ENCODE measurements at places on chromosomes 12 and 14.

GRCh38 chr14:51441001-51441400 lies 201.0 kb downstream of the TMX1 start:
- DNase-seq: no peak

- no peak for DNase-seq
These were observed 463.3 kb upstream of the FOXG1 start for GRCh38 chr14:28303248-28303647.

DNA sequence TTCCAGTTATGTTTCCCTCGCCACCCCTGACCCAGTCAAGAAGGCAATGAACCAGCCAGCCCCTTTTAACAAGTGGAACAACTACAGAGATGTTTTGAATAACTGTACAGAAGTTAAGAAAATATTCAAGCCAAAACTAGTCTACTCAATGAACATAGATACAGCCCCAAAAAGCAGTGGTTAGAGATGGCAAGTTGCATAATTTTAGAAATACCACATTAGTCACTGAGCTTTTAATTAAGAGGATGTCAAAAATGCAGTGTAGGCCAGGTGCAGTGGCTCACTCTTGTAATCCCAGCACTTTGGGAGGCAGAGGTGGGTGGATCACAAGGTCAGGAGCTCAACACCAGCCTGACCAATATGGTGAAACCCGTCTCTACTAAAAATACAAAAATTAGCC lies 27.2 kb downstream of the PROX2 start:
- no peak for DNase-seq

DNA sequence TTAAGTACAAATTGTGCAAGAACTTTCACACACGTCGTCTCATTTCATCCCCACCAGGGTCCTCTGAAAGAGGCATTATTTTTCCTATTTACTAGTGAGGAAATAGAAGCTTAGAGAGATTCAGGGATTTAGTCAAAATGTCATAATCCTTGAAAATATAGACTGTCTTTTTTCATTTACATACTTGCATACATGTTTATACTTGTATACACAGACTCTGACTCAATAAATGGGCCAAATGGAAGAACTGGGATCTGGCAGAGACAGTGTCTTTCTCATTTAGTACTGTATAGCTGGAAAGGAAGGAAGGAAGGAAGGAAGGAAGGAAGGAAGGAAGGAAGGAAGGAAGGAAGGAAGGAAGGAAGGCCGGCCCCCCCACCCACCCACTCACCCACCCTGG lies 357.7 kb upstream of the SOX5 start:
- no peak for DNase-seq

GRCh38 chr14:32472512-32473463 lies 143.7 kb downstream of the AKAP6 start:
- peak; percentile 67 for DNase-seq

GRCh38 chr12:7637615-7638014 lies 28.1 kb downstream of the APOBEC1 start:
- no peak for DNase-seq

GRCh38 chr12:75634244-75635222 lies 123.1 kb upstream of the KRR1 start:
- no peak for DNase-seq

DNA sequence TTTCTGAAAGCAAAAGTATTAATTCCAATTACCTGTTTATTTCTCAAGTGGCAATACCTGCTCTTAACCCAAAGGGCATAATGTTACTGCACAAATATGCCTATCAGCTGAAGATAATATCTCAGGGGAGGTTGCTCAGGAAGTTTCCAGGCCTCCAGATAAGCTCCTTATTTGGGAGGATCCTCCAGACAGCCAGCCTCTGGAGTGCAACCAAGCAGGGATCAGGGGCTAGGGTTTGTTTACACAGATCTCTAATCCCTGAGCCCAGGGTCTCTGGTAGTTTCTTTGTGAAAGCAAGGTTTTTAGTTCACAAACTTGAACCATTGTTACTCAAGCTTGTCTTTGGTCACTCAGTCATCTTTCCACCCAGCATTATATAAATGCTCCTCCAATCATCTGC lies 124.4 kb downstream of the SLC38A4 start:
- no peak for DNase-seq

- peak; percentile 67 for DNase-seq
These were observed 138.9 kb downstream of the HMGA2 start for GRCh38 chr12:65962921-65963861.

- DNase-seq: no peak
These were observed 69.2 kb downstream of the RASSF3 start for GRCh38 chr12:64679487-64680001.

GRCh38 chr14:57833323-57833722 lies 32.6 kb downstream of the SLC35F4 start:
- DNase-seq: no peak

GRCh38 chr14:58151133-58152013 lies 640 bp downstream of the ARMH4 start:
- peak; percentile 85 for DNase-seq

DNA sequence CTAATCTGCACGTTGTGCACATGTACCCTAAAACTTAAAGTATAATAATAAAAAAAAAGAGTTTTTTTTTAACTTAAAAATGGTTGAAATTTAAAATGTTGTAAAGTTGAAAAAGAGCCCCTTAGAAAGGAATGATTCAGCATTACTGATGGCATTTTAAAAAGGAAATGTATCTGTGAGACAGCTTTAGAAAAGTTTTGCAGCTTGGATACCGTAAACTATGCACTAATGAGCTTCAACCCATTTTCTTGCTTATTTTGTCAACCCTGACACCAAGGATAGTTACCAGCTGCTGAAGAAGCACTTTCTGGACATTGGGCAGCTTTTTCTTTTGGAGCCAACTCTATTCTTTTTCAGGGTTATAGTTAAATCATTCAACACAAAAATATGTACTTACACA lies 4.3 kb downstream of the BICD1 start:
- no peak for DNase-seq

- DNase-seq: no peak
These were observed 7.7 kb upstream of the IQSEC3 start for GRCh38 chr12:58832-59231.

- no peak for DNase-seq
These were observed 73.3 kb downstream of the CEP128 start for GRCh38 chr14:80868260-80868659.

- no peak for DNase-seq
These were observed 105.4 kb downstream of the NCOR2 start for GRCh38 chr12:124461851-124462623.

GRCh38 chr14:24064856-24065255 lies 6.5 kb upstream of the CPNE6 start:
- no peak for DNase-seq

DNA sequence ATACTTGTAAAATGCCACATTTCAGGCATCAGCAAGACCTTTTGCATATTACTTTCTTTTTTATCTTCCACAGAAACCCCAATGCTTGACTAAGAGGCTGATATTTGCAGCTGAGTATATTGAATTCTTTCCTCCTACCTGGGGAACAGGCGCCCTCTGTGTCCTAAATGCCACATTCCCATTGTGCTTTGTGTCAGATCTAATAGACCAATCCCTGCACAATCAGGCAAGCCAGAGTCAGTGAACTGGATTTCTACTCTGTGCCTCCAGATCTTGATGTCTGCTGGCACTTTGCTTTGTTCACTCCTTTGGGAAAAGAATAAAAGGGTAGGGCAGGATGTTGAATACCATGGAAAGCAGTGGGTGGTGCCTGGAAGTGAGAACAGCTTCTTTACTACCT lies 22.4 kb upstream of the TAS2R42 start:
- DNase-seq: peak; percentile 84

GRCh38 chr14:85463512-85463911 lies 66.4 kb upstream of the FLRT2 start:
- no peak for DNase-seq

GRCh38 chr14:34966413-34966812 lies 16.4 kb upstream of the SRP54 start:
- DNase-seq: no peak

GRCh38 chr12:75483431-75483830 lies 2.9 kb downstream of the GLIPR1 start:
- no peak for DNase-seq

DNA sequence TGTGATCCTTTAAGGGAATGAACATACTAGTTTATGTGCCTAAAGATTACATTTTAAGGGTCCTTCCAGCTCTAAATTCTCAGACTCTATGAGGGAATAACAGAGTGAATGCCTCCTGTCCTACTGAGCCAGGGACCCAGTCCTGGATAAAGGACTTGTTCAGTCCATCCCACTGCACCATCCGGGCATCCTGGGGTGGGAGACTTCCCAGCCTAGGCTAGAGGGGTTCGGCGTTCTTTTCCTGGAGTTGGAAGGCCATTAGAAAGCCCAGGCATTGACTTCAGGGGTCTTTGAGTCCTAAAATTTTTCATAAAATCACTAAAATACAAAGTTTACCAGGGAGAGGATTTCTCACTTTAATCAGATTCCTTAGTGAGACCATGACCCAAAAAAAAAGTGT lies 127.9 kb upstream of the FKBP4 start:
- DNase-seq: no peak

GRCh38 chr12:14249368-14249767 lies 116.1 kb upstream of the ATF7IP start:
- DNase-seq: peak; percentile 54

GRCh38 chr14:91219517-91220389 lies 24.8 kb downstream of the GPR68 start:
- DNase-seq: no peak

DNA sequence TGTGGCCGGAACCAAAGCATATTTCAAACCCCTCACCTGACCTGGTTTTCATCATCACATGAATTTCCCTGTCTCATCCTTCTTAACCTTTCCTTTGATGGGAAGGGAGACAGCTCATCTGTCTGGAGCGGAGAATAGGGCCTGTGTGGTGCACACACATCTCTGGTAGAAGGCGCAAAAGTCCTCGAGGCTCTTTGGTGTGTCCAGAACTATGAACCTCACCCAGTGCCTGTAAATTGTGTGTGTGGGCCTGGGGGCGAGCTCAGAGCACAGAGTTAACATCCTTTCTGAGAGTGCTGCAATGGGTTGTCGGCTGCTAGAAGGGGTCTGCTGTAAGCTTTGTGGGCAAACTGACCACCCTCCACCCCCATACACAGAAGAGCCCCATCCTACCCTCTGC lies 749 bp downstream of the GALNT6 start:
- DNase-seq: no peak

DNA sequence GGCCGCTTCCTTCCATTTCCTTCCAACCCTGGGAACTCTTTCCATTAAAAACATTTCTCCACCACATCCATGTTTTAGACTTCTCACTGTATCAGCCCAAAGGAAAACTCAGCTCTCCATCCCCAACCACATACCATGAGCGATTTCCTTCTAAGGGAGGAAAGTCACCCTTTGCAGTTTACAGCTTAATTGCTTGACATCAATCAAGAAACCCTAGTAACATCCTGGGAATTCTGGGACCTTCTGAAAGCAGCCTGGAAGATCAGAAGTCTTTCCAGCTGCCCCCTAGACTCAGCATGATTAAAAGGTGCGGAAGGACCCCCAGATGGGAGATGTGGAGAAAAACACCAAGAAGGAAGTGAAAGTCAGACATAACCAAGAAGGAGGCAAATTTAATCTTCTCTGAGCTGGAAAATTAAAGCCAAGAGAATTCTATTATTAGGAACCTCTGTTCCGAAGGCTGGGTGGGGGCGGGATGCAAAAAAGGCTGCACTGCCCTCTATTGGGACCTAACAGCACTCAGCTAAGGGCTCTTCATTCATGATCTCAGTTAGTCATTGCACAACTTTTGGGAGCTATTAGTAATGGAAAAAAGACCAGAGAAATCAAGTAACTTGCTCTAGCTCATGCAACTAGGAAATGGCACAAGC lies 73.3 kb upstream of the PLXNC1 start:
- DNase-seq: peak; percentile 75

DNA sequence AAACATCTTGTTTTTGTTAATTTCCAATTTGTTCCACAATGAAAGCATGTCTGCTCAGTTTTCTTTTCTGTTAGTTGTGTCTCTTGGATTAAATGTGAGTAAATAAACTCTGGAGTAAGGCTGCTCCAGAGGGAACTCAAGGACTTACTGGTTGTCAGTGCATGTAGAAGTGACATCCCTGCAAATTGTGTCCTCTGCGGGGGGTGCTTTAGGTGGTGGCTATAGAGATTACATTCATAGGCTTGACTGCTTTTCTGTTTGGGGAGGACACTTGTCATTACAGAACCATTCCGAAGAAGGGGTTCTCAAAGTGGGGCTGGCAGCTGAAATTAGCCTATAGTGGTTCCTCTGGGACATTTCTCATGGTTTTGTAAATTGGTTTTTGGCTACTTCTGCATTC lies 8.8 kb downstream of the TMTC2 start:
- DNase-seq: no peak

GRCh38 chr14:95498622-95499353 lies 17.7 kb downstream of the SYNE3 start:
- DNase-seq: peak; percentile 26

DNA sequence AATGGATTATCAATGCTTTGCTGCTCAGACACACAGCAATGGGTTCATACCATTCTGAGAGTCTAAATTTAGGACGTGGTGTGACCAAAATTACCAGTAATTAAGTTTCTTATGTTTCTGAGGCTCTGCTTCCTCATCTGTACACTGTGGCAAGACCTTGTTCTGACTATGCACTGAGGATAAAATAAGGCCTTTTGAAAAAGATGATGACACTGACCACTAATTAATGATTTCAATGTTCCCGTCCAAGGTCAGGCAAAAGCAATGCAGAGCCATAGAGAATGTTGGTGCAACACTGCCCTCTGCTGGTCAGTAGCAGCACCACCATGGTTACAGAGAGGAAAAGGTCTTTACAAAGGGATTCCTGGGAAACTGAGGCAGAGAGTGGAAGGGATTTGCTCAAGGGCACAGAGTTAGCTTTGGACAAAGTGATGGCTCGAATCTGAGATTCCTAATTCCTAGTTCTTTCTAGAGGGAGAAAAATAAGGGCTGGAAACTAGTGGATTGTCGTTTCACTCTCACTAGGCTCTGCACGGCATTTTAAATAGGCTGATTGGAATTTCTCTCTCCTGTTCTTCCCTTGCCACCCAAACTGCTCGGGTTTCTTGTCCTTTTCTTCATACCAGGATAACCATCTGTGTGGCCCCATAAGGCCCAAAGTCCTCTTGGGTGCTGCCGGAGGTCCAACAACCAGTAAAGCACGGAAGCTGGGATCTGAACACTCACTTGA lies 22.3 kb upstream of the P2RX7 start:
- peak; percentile 87 for DNase-seq

DNA sequence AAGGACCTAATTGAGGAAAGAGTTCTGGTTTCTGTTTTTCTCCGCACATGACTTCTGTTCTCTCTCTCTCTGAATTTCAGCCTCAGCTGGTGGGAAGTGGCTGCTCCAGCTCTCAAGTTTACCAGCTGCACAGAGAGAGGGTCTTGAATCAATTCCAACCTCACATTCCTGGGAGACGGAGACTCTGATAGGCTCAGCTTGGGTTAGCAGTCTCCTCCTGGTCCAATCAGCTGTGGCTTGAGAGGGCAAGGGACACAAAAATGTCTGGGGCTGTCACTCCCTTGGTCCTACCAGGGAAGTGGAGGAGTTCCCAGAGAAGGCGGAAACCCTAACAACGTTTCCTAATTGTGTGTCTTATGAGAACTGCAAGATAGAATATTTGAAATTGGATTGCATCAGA lies 7.0 kb downstream of the CCDC63 start:
- DNase-seq: peak; percentile 66

GRCh38 chr14:31619440-31619839 lies 58.2 kb downstream of the NUBPL start:
- no peak for DNase-seq

GRCh38 chr14:22739423-22739822 lies 27.1 kb upstream of the OXA1L start:
- no peak for DNase-seq

GRCh38 chr12:16034136-16034817 lies 123.1 kb downstream of the DERA start:
- no peak for DNase-seq

Measured in eye (tissue), 1 donor.